Progenitor cell of endocrine pancreas (in vitro differentiated cells): ENCODE measurements at places on chromosomes 2 and 18.
A peak's percentile ranks its signal among the peaks of the same experiment; 100 is the strongest.

GRCh38 chr2:95273566-95274290, 521 bp upstream of the PROM2 start:
- H3K36me3 ChIP-seq: no peaks in the 10 kb centered on the region
- H3K27me3 ChIP-seq: no peaks in the 10 kb centered on the region
- no peak overlapping the region for H3K27ac ChIP-seq
- no peak overlapping the region for H3K4me3 ChIP-seq
- peaks cover 8% of the 10 kb centered on the region for H3K4me1 ChIP-seq
- no peak for DNase-seq

DNA sequence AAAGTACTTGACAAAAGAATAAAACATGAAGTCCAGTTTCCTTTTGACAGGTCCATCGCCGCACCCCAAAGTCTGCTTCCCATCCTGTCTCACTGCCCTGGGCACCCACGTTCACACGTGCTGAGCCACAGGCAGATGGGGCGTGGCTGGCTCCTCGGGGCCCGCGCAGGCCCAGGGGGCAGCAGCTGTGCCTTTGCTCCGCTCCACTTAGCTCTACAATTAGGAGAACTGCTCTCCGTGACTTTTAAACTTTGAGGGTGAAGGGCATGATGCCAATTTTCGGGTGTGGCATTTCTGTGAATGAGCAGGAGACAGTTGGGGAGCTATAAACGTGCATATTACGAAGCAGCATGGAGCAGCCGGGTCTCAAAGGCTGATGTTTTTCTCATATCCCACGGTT, 152.4 kb downstream of the TDRD15 start:
- no peaks in the 10 kb centered on the region for H3K36me3 ChIP-seq
- DNase-seq: no peak
- H3K27ac ChIP-seq: no peak overlapping the region

- H3K4me1 ChIP-seq: peaks cover 79% of the 10 kb centered on the region
- peaks cover 2% of the 10 kb centered on the region for H3K36me3 ChIP-seq
- peak overlapping the region; percentile 40 for H3K4me3 ChIP-seq
- peak overlapping the region; percentile 84 for H3K27ac ChIP-seq
- no peak for DNase-seq
Observed at GRCh38 chr18:48931680-48932461, 18.9 kb downstream of the SMAD7 start.

DNA sequence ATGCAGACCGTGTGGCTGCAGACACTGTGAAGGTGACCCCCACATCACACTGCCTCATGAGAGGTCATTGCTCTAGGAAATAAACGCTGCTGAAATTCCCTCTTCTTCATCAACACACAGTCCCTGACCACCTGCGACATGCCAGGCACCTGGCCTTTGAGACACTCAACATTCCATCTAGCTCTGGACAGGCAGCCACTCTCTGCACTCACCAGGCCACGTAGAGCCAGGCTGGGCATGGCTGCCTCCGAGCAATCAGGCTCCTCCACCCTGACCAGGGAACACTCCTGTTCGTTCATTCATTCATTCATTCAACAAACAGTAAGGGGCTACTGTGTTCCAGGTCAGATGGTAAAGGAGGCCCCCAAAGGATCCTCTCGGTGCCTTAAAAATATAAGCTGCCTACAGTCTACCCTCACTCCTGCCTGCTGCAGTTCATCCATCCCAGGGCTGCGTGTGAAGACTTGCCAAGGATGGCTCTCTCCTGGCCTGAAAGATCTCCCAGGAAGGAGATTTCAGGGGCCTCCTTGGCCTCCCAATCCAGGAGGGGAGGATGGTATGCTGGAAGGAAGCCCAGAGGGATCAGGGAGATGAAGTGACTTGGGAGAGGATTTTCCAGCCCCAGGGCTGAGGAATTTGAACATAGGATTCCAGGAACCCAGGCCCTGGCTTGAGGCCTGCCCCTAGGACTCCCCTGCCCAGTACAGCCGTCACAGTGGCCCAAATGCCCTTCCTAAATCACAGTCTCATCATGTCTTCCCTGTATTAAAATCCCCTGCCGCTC, 66.7 kb downstream of the TNS1 start:
- H3K4me3 ChIP-seq: no peak overlapping the region
- DNase-seq: no peak
- H3K36me3 ChIP-seq: no peaks in the 10 kb centered on the region

GRCh38 chr2:231621051-231621879, 28.6 kb downstream of the TEX44 start:
- peak overlapping the region; percentile 40 for H3K4me3 ChIP-seq
- H3K27ac ChIP-seq: peak overlapping the region; percentile 83
- H3K4me1 ChIP-seq: peaks cover 9% of the 10 kb centered on the region
- H3K27me3 ChIP-seq: peaks cover 8% of the 10 kb centered on the region
- no peaks in the 10 kb centered on the region for H3K36me3 ChIP-seq

DNA sequence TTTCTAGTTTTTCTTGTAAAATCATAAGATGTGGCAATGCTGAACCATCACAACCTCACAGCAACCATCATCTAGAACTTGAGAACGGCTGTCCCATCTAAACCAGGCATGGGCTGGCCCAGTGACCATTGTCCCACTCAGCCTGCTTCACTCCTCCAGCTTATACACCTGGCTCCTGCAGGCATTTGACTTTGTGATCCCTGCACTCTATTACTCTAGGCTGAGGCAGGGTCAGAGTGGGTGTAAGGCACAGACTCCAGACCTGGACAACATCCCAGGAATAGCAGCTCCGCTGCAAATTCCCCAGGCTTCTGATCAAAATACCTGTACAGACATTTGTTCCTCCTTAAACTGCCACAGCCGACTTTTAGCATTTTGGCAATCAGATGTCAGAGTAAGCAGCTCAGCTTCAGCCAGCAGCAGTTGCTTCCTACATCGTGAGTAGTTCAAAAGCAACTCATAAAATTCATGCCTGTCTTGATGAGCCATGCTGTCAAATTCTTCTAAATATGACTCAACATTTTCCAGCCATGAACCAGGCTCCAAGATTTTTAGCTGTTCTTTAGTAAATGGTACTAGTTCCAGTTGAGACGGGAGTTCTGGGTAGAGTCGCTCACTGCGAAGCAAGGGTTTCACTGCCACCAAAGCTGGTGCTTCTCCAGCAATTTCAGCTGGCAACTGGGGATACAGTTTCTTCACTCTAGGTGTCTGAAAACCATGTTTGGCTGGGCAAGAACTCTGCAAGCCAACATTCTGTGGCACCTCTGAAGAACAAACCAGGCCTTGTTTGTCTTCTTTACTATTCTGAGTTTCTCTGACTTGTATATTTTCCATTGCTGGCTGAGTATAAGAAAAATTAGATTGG, 12.8 kb downstream of the EPG5 start:
- no peak overlapping the region for H3K4me3 ChIP-seq
- peak overlapping the region; percentile 53 for H3K27ac ChIP-seq
- DNase-seq: no peak
- H3K4me1 ChIP-seq: no peaks in the 10 kb centered on the region
- H3K36me3 ChIP-seq: peaks cover 25% of the 10 kb centered on the region
- no peaks in the 10 kb centered on the region for H3K27me3 ChIP-seq

DNA sequence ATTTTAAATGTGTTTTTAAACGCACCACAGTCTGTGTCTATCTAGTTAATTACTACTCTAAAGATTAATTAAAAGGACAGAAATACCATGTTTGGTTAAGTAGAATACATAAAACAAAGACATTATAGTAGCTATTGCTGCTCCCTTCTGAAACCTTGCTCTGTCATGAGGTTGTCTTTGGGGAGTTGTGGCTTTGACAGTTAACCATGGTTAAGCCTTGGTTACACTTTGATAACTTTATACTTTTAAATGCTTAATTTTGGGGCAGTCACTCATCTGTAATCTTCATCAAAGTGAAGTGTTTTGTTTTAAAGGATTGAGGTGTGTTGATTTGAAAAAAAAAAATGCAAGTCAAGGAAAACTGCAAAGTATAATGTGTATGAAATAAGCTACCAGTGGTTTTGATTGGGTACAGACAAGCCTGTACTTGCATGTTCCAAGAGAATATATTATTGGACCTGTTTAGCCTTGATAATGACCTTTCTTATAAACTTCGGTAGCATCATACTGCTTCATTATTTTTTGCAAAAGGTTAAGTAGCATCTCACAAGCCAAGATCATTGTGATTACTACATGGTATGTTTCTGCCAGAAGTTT, 29.8 kb upstream of the TBR1 start:
- H3K27me3 ChIP-seq: no peaks in the 10 kb centered on the region
- no peaks in the 10 kb centered on the region for H3K4me1 ChIP-seq
- DNase-seq: no peak

DNA sequence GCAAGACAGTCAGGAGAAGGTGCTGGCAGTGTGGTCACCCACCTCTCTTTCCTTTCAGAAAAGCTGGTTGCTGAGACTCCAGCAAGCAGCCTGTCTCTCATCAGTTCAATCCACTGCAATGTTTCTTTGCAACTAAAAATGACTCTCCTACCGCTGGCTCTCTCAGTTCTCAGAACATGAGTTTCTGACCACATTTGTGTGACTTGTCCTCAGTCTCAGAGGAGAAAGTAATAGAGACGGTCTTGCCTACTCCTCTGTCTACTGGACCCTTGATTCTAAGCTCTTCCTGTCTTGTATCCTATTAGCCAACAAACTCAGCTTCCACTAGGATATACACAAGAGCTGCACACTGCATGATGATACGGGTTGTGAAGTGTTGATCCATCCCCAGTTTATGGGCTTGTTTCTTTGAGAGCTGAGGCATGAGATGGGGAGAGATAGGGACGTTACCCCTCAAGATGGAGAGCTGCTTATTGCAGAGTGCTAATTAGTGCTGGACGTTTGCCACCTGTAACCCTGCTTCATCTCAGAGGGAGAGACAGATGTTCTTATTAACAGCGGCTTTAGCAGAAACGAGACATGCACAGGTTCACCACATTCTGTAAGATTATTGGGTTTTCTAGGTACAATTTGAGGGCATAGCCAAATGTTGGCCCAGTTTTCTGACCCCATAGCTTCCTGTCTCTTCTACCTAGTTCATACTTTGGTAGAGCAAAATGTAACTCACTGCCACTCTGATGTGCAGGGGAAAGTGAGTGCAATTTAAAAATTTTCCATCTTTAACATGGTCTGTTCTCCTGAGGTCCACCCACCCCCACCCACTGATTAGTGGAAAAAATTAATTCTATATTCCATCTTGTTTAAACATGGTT, 32.4 kb upstream of the YWHAQ start:
- no peak for DNase-seq
- H3K27ac ChIP-seq: no peak overlapping the region
- H3K36me3 ChIP-seq: no peaks in the 10 kb centered on the region

GRCh38 chr18:9157806-9158205, 21.2 kb downstream of the ANKRD12 start:
- no peak overlapping the region for H3K4me3 ChIP-seq
- no peak overlapping the region for H3K27ac ChIP-seq
- no peaks in the 10 kb centered on the region for H3K27me3 ChIP-seq
- DNase-seq: no peak
- peaks cover 18% of the 10 kb centered on the region for H3K4me1 ChIP-seq

- no peak overlapping the region for H3K4me3 ChIP-seq
- no peak overlapping the region for H3K27ac ChIP-seq
- no peak for DNase-seq
- H3K4me1 ChIP-seq: peaks cover 4% of the 10 kb centered on the region
- no peaks in the 10 kb centered on the region for H3K27me3 ChIP-seq
- peaks cover 17% of the 10 kb centered on the region for H3K36me3 ChIP-seq
Observed at GRCh38 chr2:241762933-241763369, 13.7 kb upstream of the GAL3ST2 start.

- peak overlapping the region; percentile 85 for H3K4me3 ChIP-seq
- H3K4me1 ChIP-seq: peaks cover 33% of the 10 kb centered on the region
- peak overlapping the region; percentile 98 for H3K27ac ChIP-seq
- DNase-seq: no peak
- H3K27me3 ChIP-seq: no peaks in the 10 kb centered on the region
Observed at GRCh38 chr2:173962583-173963110, 2.5 kb downstream of the SP3 start.

DNA sequence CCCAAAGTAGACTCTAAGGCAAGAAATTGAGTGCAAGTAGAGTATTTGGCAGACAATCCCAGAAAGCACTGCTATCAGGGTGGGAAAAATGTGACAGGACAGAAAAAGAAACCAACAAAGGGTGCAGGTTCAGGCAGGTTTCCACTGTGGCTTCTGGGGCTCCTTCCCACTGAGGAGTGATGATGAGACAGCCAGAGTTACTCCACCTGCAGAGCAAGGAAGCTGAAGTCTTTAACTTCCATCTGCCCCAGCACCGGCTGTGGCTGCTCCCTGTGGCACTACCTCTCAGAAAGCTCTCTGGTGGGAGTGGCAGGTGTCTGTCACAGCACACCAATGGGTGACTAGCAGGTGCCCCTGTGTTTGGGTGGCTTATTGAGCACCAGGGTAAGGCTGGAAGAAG, 37.6 kb upstream of the ACKR3 start:
- H3K36me3 ChIP-seq: no peaks in the 10 kb centered on the region
- no peak overlapping the region for H3K27ac ChIP-seq
- DNase-seq: no peak
- no peak overlapping the region for H3K4me3 ChIP-seq

DNA sequence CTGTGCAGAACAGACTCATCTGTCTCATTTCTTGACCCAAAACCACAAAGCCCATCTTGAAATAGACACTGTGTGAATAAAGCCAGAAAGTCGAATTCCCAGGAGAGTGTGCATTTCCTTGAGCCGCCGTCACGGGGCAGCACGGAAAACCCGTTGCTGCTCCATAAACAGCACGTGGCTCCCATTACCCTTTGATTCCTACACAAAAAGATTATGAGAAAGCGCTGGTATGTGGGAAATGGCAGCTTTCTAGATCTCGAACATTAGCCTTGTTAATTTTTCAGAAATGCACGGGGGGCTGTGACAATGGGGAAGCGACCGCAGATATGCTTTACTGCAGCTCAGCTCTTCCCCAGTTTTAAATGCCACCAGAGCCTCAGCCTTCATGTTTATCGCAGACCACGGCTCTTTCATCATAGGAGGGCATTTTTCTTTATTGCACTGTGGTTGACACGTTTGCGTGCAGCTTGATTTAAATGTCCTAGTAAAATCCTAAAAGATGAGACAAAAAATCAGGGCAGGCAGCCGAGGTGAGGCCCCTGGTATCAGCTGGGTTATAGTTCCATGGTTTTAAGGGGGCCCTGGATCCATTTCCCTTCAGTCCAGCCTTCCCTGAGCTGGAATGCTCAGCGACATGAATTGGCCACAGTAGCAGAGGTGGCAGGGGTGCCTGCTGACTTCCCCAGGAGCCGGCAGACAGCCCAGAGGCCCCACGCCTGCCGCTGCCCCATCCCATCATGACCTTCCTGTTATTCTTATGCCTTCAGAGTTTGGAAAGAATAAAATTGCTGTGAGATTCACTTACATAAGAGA, 249.3 kb downstream of the NDUFA10 start:
- H3K27me3 ChIP-seq: peaks cover 30% of the 10 kb centered on the region
- no peaks in the 10 kb centered on the region for H3K36me3 ChIP-seq
- H3K27ac ChIP-seq: no peak overlapping the region

DNA sequence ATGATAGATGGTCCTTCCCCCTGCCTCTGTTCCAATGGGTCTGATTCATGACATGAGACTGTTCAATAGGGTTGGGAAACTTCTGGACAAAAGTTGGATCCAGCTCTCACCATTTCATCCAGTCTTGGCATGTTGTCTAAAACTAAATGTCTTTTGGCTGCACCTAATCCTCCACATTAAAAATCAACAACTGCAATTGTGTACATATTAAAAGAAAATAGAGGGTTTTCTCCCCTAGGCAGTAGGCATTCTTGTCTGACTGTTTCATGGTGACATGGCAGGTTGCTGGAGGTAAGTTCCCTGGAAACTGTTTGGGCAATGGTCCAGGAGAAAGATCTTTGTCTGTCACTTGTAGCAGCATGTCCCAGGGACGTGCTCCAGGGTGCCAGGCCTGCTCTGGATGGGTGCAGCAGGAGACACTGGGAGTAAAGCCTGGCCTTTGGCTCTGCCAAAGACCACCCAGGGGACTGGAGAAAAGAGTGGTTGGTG, 135.8 kb downstream of the TCF4 start:
- no peak for DNase-seq
- H3K36me3 ChIP-seq: no peaks in the 10 kb centered on the region
- no peaks in the 10 kb centered on the region for H3K27me3 ChIP-seq
- no peak overlapping the region for H3K4me3 ChIP-seq
